Activated naive CD4-positive, alpha-beta T cell treated with anti-CD3 and anti-CD28 coated beads, Interleukin-2, amount 50 U/mL, for 72 hours (primary cell): ENCODE measurements at places on chromosomes 5 and 9. TPM values are rescaled to one million over a fixed set of nuclear protein-coding genes. Genes with fewer than 3 reads are reported as not detected.

DNA sequence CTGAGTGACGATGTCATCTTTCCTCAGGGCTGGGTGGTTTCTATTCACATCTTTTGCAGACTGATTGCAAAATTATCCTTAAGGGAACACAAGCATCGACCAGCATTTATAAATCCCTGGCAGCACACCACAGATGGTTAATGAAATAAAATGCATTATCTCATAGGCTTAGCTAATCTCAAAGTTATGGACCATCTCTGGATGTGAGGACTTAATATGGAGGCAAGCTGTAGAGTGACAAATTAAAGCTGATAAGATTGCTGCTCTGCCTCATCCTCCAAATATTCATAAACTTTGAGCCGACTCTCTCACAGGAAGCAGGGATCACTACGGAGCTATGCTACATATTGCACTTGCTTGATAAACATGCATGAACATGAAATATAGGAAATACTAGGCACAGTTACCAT, 663.2 kb upstream of the RGMB start:
- DNase-seq, result no peak

DNA sequence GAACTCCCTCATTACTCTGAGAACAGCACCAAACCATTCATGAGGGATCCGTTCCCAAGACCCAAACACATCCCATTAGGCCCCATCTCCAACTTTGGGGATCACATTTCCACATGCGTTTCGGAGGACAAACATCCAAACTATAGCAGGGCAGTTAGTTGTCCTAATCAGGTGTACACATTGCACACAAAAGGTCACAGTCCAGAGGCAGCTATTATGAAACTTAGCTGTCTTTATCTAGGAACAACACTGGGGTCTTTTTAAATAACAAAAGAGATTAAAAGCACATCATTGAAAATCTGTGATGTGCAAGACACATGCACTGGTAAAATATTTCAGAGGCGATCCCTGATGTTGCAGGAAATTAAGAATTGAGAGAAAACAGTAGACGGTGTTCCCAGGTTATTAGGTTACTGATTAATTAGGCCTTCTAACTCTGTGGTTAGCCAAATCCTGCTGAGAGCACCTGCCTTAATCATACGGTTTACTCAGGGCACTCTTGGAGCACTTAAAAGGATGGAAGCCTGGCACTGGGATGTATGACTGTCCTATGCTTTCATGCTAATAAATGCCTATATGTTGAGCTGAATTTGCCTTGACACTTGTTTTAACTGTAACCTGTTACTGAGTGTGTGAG, 1574.5 kb upstream of the WWC1 start:
- DNase-seq, result no peak

DNA sequence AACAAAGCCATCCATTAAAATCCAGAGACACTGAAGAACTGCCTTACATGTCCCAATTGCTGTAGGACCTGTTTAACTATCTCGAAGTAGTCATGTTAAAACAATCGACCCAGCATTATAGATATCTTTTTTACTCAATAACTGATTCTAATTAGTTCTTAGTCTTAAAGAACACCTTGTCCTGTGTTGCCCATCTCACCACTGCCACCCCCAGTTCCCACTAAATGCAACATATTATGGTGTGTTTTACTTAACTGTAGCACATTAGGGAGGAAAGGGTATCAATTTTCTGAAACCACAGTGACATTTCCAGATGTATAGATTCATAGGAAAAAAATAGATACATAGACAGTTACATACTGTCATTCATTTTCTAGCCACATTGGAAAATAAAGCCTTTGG, 221.2 kb downstream of the MEF2C start:
- DNase-seq, result no peak

- DNase-seq, result no peak
Observed at GRCh38 chr9:690517-691111, 150.9 kb upstream of the DMRT1 start.

PCDHB9 gene
- not detected for total RNA-seq

DNA sequence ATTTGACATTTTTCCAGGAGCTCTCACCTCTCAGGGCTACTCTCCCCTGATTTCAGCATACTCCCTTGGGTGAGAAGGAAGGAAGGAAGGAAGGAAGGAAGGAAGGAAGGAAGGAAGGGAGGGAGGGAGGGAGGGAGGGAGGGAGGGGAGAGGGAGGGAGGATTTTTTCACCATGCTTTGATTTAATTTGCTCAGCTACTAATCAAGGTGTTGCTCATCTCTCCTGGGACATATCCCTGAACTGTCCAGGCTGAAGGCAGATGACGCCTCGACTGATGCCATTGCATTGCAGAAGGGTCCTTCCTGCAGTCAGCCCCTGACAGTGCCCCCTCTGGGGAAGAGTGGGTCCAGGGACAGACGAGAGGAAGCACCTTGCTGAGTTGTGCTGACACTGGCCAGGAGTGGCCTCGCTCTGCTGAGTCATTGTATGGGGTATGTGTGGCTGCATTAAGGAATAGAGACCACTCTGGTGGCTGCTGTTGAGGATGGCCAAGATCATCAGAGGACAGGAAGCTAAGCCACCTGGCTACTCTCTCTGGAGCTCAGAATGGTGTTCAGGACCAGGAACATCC, 43.6 kb upstream of the CRB2 start:
- DNase-seq, result no peak

- DNase-seq, result no peak
Observed at GRCh38 chr9:121275781-121276658, 8.1 kb downstream of the GSN start.

TPPP gene
- total RNA-seq, result 0.14 TPM

GRCh38 chr5:140207250-140207964, 32.4 kb downstream of the CYSTM1 start:
- no peak for DNase-seq

IL13 gene
- 0.72 TPM for total RNA-seq

DNA sequence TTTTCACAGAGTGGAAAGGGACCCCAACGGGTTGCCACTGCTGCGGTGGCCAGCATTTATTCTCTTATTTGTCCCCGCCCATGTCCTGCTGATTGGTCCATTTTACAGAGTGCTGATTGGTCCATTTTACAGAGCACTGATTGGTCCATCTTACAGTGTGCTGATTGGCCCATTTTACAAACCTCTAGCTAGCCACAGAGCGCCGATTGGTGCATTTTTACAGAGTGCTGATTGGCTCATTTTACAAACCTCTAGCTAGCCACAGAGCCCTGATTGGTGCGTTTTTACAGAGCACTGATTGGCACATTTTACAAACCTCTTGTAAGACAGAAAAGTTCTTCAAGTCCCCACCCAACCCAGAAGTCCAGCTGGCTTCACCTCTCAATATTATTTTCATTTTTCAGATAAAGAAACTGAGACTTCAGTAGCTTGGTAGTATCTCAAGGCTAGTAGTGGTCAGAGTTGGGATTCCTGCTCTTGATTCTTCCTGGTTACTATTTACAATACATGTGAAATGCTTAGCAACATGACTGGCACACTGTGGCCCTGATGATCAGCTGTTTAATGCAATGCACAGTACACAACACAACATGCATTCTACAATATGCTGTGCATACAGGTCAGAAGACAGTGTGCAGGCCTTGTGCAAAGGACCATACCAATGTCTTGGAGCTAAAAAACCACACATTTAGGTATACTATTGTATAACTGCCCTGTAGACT, 63.6 kb upstream of the BOD1 start:
- no peak for DNase-seq

HAVCR2 gene
- total RNA-seq, result 52.2 TPM

DNA sequence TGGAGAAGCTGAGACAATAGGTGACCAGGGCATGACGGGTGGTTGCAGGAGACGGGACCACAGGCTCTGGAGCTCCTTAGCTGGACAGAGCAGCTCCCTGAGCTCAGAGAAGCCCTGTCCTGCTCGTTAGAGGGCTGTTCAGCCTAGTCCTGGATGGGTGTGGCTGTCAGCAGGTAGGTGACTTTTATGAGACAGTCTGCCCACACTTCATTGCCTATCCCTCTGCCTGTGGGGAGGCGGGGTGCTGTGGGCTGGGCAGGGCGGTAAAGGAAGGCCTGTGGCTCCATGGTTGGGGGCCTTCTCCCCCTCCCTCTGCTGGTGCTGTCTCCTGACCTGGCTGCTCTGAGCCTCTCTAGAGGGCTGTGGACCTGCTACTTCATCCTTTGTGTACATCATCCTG, 134.6 kb downstream of the RXRA start:
- no peak for DNase-seq

DNA sequence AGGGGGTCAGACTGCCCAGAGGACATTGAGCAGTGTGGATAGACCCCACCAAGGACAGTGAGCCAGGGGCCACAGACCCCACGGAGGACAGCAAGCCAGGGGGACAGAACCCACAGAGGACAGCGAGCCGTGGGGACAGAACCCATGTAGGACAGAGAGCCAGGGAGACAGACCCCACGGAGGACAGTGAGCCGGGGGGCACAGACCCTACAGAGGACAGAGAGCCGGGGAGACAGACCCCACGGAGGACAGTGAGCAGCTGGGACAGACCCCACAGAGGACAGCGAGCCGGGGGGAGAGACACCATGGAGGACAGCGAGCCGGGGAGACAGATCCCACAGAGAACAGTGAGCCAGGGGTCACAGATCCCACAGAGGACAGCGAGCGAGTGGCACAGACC, 3.4 kb upstream of the ZDHHC11 start:
- no peak for DNase-seq

GRCh38 chr5:10912435-10912834, 151.4 kb upstream of the DAP start:
- no peak for DNase-seq

GRCh38 chr9:109355564-109356297, 34.9 kb upstream of the EPB41L4B start:
- DNase-seq, result no peak

MARVELD2 gene
- total RNA-seq, result 0.23 TPM

ELP1 gene
- 22.0 TPM for total RNA-seq

SMIM15 gene
- total RNA-seq, result 45.2 TPM

GRCh38 chr5:34012791-34013190, 4.9 kb upstream of the AMACR start:
- DNase-seq, result no peak

DNA sequence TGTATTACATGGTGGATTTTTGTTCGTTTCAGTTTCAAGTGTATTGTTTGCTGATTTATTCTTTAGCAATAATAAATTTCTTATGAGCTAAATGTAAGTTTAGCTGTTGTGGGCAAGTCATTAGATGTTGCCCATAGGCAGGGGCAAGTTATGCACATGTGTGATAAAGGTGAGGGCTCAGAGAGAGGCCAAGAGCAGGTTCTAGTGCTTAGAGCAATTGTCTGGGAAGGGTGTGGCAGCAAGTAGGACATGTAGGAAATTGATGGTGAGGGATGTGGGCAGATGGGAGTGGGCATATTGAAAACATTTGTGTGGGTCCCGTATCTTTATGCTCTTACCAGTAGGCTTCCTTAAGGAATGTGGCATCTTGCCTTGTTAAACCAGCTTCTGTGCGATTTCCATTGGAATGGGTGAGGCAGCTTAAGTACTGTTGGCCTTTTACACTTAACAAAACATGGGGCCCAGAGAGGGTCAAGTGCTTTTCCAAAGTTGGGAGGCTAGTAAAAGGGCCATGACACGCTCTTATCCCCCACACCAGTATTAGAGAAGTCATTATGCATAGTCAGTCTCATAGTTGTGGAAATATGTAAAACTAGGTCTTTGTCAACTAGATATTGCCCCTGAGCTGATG, 60.6 kb downstream of the KDM4C start:
- DNase-seq, result no peak
